ENCODE measurements at places on chromosomes 3 and 15.

- DNase-seq: no peak
Observed at GRCh38 chr15:75178938-75179745, 22.5 kb upstream of the C15orf39 start.

DNA sequence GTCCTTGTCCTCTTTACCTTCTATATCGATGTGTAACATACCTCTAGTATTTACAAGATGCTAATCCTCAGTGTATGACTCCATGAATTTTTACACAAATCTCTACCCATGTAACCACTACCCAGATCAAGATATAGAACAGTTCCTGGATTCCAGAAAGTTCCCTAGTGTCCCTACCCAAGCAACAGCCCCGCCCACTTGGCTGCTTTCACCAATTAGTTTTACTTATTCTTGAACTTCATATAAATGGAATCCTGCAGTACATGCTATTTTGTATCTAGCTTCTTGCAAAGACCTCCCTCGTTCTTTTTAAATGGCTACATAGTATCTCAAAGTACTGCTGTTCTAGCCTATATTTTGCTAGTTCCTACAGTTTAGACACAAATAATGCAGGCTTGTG, 33.0 kb downstream of the CD276 start:
- no peak for DNase-seq

GRCh38 chr3:133890972-133891644, 4.6 kb downstream of the RAB6B start:
- DNase-seq: no peak

DNA sequence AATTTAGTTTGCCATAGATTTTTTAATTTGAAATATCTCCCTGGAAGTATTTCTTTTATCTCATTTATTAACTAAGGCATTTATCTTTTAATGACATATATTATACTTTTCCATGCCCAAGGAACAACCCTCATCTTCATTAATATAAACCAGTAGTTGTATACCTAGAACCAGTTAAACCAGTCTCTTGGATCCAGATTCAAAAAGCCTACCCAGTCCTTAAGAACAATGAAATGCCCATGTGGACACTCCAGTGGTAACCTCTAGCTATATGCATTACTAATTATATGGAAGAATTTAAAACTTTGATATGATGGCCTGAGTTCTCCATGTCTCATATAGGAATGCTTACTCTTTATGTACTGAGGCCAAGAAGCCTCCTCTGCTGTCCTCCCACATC, 4.8 kb downstream of the SIDT1 start:
- no peak for DNase-seq

- DNase-seq: peak; percentile 29
Observed at GRCh38 chr3:44988073-44988472, 12.0 kb downstream of the EXOSC7 start.

GRCh38 chr15:45201557-45201859, 13.7 kb upstream of the SHF start:
- DNase-seq: no peak

GRCh38 chr3:95615592-95616310, 1198.6 kb upstream of the EPHA6 start:
- DNase-seq: no peak

DNA sequence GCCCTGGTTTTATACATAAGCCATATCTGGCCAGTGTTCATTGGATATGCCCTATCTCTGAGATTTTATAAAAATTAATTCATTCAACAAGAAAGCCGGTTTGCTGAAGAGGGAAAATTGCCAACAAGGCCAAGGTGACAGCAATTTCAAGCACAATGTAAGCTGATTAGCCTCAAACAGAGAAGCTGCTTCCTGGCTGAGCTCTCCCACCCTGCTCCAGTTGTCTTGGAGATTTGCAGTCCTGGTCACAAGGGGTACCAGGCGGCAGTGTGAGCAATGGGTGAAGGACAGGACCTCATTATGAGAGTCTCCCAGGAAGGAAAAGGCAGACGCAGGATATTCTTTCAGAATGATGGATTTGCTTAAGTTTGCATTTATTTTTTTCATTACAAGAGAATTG, 5.4 kb upstream of the THSD4 start:
- DNase-seq: no peak

GRCh38 chr3:115301364-115301860, 154.3 kb upstream of the ZBTB20 start:
- DNase-seq: no peak

GRCh38 chr3:16604433-16604832, 790 bp downstream of the DAZL start:
- no peak for DNase-seq

DNA sequence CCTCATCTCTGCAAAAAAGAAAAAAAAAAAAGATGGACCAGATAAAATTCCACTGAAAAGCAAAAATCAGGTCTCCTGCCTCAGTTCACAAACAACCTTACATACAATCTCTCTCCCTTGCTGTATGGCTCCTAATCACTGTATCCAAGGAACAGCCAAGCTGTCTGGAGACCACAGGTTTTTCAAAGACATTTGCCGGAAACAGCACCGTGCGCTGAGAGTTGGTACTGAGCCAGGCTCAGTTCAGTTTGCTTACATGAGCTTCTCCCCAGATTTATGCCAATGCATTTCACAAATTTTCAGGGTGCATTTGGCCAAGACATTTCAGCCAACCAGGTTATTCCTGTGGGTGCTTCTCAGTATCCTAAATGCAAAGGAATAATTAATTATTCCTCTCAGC, 4.1 kb downstream of the ACP3 start:
- DNase-seq: no peak

GRCh38 chr3:195906865-195907683, 1.3 kb downstream of the TNK2 start:
- peak; percentile 57 for DNase-seq

DNA sequence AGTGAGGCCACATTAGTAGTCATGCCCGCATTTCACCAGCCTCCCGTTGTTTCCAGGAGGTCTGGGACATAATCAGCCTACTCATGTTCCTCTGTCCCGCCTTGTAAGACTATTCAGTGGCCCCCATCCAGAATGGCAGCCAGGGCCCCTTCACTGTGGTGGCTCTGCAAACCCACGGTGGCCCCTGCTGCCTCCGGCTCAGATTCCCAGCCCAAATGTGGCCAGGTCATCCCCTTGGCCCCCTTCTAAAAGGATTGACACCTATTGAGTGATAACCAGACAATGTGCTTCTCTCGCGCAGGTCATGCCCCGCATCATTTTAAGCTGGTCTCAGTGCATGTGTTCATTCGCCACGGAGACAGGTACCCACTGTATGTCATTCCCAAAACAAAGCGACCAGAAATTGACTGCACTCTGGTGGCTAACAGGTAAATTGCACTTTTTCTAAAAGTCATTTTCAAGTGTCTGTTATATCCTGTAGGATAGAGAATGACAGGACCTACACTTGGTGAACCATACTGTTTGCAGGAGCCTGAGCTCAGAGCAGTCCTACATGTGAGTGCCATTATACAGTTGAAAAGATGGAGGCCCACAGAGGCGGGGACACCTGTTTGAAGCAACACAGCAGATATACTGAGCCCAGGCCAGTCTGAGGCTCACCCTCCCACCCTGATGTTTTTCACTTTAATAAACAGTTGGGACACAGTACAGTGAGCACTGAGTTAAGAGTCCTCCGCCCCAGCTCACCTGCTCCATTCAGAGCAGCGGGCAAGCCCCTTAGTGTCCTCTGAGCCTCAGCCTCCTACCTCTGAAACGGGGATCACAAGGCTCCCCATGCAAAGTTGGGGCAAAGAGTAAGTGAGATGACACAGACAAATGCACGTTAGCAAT, 47.7 kb downstream of the PXYLP1 start:
- DNase-seq: peak; percentile 48

GRCh38 chr15:66685638-66686150, 16.3 kb upstream of the SMAD6 start:
- DNase-seq: no peak

DNA sequence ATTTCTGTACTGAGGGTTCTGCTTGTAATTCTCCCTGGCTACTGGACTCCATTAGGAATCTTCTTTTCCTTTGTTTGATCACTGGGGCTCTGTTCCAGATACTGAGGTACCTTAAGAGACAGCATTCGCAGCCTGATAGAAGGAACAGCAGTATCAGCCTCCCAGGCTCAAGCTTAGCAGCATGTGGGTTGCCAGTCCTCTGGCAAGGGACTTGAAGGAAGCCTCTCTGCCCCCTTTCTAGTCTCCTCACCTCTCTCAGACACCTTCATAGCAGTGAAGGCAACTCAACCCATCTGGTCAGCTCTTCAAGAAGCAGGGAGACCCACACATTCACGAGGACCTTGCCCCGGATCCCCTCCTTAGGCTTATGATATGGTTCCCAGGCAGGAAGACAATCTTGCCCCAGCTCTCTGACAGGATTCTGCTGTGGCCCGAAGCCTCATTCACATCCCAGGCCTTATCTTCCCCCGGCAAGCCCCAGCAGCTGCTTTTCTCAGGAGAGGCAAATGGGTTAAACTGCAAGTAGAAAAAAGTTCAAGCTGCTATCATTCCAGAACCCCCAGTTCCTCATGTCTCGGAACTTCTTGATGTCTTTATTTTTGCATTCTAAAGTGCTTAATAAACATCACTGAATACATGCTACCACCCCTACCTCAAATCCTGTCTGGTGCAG, 153.1 kb downstream of the LIPC start:
- no peak for DNase-seq

DNA sequence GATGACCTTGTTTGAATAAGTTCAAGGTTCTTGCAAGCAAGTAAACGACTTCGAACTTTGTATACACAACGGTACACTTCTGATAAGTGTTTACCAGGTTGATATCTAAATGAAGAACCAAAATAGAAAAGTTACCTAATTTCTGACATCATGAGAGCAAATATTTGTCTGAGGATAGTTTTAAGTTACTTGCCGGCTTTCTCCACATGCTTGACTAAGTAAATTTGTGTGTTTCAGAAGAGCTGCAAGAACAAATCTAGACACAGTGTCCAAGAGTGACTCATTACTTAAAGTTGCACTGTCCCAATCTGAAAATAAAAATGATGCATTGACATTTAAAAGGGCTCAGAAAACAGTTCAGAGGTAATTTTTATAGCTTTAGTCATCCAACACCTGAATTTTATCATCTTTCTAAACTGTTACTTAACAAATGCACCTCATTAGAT, 115.1 kb downstream of the HERC1 start:
- DNase-seq: no peak

- no peak for DNase-seq
Observed at GRCh38 chr15:39593071-39593655, 12.3 kb downstream of the THBS1 start.

DNA sequence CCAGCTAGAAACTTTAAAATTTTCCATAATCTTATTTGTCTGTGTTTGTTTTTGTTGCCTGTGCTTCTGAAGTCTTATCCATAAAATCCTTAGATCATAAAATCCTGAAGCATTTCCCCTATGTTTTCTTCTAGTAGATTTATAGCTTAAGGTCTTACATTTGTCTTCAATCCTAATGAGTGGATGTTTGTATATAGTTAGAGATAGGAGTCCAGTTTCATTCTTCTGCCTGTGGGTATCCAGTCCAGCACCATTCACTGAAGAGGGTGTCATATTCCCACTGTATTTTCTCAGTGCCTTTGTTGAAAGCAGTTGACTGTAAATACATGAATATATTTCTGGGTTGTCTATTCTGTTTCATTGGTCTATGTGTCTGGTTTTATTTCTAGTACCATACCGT, 44.8 kb upstream of the SPSB4 start:
- DNase-seq: no peak

- DNase-seq: no peak
Observed at GRCh38 chr3:29871087-29871486, 590.2 kb downstream of the RBMS3 start.

DNA sequence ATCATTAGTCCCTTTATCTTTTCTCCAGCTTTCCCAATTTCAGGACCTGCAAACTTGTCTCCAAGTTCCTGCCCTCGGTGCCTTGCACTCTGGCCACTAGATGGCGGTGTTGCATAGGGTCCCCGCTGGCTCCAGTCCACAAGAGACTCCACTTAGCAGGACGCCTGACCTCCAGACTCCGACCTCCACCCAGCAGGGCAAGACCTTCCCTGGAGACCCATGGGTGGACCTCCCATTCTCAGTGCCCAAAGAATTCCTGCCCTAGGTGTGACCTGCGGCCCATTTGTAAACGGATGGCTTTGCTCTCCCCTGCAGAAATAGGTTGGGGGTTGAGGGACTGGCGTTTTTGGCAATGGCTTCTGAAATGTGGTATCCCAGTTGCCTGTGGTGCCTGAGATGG, 82.6 kb downstream of the LSM3 start:
- peak; percentile 90 for DNase-seq

GRCh38 chr3:10015461-10015904, 10.8 kb upstream of the FANCD2 start:
- no peak for DNase-seq

DNA sequence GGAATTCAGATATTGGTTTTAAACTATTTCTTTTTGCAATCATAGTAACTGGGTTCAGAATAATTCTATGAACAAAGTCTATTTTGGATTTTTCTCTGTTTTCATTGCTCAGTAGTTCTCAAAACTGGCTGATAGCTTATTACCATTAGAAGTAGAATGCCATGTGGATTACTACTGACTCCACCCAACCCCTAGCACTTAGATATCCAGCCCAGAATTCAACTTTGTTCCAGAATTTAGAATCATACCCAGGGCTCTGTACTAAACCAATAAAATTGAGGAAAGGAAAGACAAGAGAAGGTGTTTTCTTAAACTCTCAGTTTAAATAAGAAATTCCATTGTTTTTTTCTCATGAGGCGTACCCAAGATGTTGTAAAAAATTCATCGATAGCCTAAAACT, 39.0 kb upstream of the ABHD10 start:
- no peak for DNase-seq

DNA sequence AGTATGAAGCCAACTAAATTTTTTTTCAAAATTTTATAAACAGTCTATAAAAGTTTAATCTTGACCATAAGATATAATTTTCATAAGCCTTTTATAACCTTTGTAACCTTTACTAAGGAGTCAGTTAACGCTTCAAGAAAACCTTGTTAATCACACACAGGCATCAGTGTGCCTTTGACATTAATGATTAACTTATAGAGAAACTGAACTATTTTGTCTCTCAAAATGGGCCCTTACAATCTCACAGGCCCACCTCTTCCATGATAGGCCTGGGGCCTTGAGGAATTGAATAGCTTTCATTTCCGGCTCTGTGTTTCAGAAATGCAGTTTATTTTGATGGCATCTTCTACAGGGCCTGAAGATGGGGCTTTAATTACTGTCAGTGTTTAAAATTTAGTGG, 70.1 kb downstream of the CD200 start:
- no peak for DNase-seq

- DNase-seq: no peak
Observed at GRCh38 chr15:28896951-28897350, 11.2 kb downstream of the APBA2 start.

GRCh38 chr3:195548501-195548900, 5.4 kb upstream of the PPP1R2 start:
- DNase-seq: no peak

DNA sequence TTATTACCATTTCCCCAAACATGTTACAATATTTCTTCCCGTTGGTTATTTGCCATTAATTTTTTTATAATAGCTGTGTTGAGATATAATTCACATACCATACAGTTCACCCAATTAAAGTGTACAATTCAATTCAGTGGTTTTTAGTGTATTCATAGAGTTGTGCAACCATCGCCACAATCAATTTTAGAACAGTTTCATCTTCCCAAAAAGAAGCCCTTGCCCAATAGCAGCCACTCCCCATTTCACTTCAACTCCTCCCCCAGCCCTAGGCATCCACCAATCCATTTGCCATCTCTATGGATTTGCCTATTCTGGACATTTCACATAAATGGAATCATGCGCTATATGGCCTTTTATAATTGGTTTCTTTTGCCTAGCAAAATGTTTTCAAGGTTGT, 225.1 kb downstream of the EPHB1 start:
- no peak for DNase-seq

GRCh38 chr3:50246517-50246954, 10.5 kb downstream of the GNAI2 start:
- no peak for DNase-seq

Measured in HAP-1 (cell line).